T-helper 22 cell (primary cell): ENCODE measurements at places on chromosomes 5 and 9.

DNA sequence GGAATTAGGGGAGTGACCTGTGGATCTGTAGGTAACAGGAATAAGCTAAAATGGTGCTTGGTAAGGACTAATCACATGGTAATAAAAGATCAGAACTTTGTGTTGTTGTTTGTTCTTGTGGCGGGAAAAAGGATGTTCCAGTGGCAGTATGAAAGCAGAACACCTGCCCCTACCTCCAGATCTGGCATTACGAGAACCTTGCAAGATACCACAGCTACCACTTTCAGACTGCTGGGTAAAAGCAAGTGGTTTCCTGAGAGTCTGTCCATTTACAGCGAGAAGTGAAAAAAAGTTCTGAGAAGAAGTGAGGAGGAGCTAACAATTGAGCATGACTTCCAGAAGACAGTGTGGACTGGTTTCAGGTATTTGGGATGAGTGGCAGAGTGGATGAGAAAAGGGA is 252.5 kb downstream of the TLE4 start:
- DNase-seq: no peak

DNA sequence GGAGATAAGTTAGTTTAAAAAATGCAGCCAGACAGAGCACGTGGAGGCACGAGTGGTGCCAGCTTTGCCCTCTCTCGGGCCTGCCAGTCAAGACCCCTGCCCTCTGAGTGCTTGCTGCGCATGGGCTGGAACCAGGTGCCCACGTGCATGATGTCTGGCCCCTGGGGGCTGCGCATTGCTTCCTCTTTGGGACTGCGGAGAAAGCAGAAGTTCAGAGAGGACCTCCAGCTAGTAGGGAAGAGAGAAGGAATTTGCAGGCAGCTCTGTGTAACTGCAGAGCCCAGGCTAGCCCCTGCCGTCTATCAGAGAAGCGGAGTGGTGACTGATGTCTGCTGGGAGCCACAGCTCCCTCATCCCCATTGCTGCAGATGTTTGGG is 9.7 kb upstream of the RNU6ATAC start:
- no peak for DNase-seq

GRCh38 chr5:57028161-57028560 is 76.2 kb upstream of the MIER3 start:
- DNase-seq: no peak

- no peak for DNase-seq
These were observed 4.6 kb downstream of the VCAN start for GRCh38 chr5:83475935-83476814.

DNA sequence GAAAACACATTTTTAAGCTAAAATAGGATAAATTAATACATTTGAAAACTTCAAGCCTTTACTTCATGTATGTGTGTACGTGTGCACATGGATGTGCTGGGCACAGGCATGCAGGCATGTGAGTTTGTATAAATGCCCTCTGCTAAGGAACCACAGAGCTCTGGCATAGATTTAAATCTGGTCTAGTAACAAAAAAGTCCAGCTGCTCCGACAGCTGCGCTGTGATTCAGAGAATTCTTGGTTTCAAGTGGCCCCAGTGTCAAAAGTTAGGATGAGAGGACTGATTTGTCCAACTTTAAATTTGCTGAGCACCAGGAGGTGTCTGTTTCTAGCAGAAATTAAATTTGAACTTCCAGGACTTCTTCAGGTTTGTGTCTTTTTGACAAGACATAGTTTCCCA is 203.7 kb upstream of the TUT7 start:
- no peak for DNase-seq

DNA sequence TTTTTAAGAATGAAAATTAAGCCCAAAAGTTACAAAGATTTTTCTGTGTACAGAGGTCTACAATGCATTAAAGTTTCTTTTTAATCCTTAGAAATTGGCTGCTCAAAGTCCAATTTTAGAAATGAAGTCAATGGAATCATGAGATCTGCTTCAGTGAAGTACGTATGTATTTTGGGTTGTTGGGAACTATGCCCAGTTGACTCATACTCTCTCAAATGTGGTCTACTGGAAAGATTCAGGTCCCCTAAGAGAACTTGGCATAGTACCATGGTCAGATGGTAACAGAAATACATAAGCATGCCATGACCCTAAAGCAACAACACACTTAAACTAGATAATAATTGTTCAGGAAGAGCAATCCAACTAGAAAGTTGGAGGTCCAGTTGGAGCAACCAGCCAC is 23.0 kb downstream of the FBLL1 start:
- no peak for DNase-seq

- DNase-seq: no peak
These were observed 153.0 kb upstream of the FTMT start for GRCh38 chr5:121698690-121699089.

- DNase-seq: no peak
These were observed 1.6 kb upstream of the FOXD1 start for GRCh38 chr5:73450137-73450536.

DNA sequence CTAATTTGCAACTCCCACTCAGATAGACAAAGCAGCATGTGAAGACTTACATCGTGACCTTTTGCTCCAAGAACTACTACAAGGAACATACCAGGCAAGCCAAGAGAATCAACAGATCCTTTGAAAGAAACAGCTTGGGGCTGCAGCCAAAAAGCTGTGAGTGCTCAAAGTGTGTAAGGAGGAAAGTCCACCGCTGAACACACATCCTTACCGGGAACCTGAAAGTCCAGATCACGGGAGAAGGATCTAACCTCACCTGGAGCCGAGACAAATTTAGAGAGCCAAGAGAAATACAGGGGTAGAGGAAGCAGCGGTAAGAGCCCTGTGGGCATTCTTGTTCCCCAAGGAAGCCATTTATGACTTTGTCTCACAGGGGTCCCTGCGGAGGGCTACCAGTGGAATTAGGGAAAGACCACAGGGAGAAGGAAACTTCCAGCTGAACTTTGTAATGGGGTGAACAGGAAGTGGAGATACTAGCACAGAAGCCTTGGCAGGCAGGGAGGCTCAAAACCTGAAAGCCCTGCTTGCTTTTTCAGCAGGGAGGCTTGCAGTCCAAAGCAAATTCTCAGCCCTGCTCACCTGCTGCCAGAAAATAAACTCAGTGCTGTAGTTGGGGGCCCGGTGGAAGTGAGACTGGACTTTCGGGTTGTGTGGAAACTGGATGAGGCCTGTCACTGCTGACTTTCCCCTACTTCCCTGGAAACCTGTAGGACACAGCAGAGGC is 350.2 kb downstream of the DTWD2 start:
- DNase-seq: no peak

- DNase-seq: no peak
These were observed 90.7 kb downstream of the SEC61B start for GRCh38 chr9:99312736-99313135.

GRCh38 chr5:76537073-76537543 is 86.1 kb downstream of the F2RL2 start:
- DNase-seq: no peak

GRCh38 chr5:172699999-172700364 is 58.9 kb downstream of the NEURL1B start:
- DNase-seq: no peak

GRCh38 chr9:841371-842209 is at the start of gene DMRT1:
TSS of gene DMRT1 (plus strand) at chr9:841697. CDS start at chr9:841839, 142 bp downstream.
- no peak for DNase-seq

- DNase-seq: no peak
These were observed 41.0 kb downstream of the B4GALT1 start for GRCh38 chr9:33125871-33126823.

- DNase-seq: no peak
These were observed 99.1 kb upstream of the RASGRF2 start for GRCh38 chr5:80860924-80861613.

DNA sequence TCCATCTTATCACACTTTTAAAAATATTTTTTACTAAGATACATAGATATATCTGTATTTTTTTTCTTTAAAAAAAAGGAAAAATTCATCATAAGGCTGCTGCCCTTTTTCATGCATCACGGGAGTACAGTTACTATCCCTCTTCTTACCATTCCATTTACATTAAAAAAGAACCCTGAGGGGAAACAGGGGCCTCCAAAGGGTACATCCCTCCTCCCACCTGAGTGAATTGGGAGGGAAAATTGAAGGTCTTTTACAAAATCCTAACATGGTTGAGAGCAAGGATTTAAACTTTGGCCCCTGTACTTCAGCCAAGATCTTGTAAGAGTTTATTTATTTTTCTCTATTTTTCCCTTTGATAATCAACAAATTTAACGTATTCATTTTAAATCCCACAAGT is 319.2 kb downstream of the MLLT3 start:
- DNase-seq: no peak

GRCh38 chr9:73231203-73231602 is 79.5 kb downstream of the ANXA1 start:
- DNase-seq: no peak

DNA sequence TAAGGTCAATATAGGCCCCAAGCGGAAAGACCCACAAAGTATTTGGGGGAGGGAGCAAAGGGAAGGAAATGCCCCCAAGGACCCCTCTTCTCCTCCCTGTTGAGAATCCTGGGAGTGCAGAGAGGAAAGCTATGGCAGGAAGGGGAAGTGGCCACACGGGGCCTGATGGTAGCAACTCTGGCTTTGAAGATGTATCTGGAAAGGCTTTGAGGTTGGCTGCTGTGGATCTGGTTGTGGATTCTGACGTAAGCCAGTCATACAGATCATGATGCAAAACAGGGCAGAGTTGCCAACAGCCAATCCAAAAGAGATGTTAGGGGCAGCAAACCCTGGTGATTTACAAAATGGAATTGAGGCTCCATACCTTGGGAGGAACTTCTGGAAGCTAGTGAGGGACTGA is 108.8 kb downstream of the PRKACG start:
- DNase-seq: no peak

- no peak for DNase-seq
These were observed 161.2 kb downstream of the RGS3 start for GRCh38 chr9:113624721-113625120.

- no peak for DNase-seq
These were observed 904 bp downstream of the TRUB2 start for GRCh38 chr9:128321343-128321742.

GRCh38 chr9:34227445-34227844 is 48.6 kb downstream of the UBAP1 start:
- no peak for DNase-seq

GRCh38 chr9:102631559-102631958 is 363.6 kb upstream of the CYLC2 start:
- no peak for DNase-seq

GRCh38 chr5:127723571-127723970 is 20.4 kb downstream of the CCDC192 start:
- no peak for DNase-seq

DNA sequence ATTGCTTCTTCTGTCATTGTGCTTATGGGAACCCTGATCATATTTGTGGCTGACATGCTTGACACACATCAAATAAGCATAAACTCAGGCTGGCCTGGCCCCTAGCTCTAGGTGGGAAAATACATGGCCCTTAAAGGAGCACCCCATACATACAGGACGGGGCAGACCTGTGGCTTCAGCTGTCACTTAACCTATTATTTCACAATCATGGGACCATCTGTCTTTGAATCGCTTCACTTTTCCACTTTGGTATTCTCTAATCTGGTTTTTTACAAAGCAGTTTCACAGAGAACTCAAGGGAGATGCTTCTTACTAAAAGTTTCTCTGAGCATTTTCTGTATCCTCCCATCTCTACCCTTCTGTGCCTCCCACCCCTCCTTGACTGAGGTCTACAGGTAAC is 34.6 kb upstream of the LRRTM2 start:
- no peak for DNase-seq

DNA sequence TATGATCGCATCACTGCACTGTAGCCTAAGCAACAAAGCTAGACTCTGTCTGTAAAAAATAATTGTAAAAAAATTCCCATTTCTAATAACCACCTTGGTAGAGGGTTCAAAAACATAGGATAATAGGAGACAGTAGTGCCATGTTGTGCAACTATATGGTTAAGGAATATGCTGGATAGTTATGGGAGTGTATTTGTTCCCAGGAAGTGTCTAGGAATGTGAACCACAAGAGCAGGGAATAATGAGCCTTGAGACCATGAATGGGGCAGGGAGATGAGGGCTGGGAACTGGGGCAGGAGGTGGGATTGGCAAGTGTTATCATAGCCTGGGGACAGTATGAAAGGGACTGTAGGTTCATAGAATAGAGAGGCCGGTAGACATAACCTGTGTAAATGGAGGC is 50.4 kb downstream of the RUSC2 start:
- no peak for DNase-seq

DNA sequence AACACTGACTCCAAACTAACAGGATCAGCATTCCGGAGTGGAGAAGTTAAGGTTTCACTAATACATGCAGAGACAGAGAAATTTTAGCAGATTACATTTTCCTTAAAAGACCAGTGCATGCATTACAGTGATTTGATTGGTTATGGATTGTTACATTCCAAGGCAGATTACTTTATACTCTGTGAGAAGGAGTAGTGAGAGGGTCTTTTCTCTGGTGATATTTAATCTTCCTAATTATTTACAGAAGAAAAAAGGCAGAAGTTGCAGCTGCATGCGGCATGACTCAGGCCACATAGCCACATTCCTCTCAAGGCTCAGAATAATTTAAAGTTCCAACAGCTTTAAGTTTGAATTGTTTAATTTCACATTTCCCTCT is 53.0 kb upstream of the PDZD2 start:
- no peak for DNase-seq

DNA sequence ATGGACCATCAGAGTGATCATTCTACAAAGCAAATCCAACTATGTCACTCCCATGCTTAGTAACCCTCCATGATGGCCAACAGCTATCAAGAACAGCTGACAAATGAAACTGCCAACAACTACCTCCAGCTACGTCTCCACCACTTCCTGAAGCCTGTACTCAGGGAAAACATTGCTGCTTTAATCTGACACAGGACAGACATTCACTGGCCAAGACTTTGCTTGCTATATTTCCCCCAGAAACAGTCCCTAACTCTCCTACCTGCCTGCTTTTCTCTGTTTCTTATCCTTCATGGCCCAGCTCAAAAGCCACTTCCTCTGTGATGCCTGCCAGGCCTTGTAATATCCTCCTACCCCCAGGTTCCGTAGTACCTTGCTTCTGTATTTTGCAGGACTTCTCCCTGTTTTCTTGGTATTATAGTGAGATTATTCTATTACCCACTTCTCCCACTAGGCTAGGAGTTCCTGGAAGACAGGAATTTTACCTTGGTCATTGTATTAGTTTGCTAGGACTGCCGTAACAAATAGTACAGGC is 14.7 kb upstream of the RAB14 start:
- DNase-seq: no peak

DNA sequence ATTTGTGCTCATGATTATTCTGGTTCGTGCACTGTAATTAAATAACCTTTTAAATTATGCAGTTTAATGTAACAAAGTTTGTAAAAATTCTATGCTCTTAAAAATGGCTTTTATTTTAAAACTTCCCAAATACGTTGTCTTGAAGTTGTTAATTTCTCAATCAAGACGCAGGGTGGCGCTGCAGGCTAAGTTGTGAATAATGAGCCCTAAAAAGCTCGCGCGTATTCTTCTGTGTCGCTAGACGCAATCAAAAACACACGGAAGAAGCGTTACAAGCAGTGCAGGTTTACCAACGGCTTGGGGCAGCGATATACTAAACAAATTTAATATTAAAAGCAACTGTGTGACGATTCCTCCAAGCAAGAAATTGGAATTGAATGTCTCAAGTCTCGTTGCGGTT is at the start of gene PCDHB4:
Gene PCDHB4 (plus strand): TSS at position 256 of the 400 bp plus-strand sequence. CDS start 181 bp downstream, outside the sequence.
- DNase-seq: no peak

- no peak for DNase-seq
These were observed 18.9 kb downstream of the LAMC3 start for GRCh38 chr9:131027872-131028179.

GRCh38 chr9:98870782-98871557 is 63.5 kb downstream of the GALNT12 start:
- DNase-seq: no peak

- DNase-seq: no peak
These were observed 238.5 kb downstream of the KDM4C start for GRCh38 chr9:6996061-6996854.
